ENCODE measurements at places on chromosomes 12 and 14.

DNA sequence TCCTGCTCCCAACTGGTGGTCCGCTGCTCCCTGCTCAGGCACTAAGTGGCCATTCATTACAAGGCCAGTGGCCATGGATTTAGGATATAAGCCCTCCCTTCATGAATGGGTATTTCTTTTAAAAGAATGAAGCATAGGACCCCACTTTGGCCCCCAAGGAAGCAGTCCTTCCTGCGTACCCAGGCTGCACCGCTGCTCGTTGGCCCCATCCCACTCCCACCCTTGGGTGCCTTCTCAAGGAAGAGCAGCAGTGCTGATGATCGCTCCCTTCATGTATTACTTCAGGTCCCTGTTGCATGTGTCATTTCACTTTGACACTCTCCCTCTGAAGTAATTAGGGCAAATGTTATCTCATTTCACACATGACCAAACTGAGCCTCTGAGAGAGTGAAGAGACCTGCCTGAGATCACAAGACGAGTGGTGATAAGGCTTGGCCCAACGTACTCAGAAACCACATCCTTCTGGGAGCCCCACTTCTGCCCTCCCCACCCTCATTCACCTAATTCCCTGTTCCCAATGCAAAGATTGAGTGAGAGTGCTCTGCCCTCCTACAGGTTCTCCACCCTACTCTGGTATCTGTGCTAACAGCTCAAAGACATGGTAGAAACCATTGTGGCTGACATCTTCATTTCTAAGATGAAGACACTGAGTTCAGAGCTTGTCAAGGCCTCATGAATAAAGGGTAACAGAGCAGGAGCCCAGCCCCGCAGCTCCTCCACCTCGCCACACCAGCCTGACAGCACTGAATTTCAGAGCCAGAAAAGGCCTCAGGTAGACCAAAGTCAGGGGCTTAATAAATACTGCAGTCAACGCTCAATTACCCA, 10.3 kb upstream of the KRT2 start:
- DNase-seq: no peak

DNA sequence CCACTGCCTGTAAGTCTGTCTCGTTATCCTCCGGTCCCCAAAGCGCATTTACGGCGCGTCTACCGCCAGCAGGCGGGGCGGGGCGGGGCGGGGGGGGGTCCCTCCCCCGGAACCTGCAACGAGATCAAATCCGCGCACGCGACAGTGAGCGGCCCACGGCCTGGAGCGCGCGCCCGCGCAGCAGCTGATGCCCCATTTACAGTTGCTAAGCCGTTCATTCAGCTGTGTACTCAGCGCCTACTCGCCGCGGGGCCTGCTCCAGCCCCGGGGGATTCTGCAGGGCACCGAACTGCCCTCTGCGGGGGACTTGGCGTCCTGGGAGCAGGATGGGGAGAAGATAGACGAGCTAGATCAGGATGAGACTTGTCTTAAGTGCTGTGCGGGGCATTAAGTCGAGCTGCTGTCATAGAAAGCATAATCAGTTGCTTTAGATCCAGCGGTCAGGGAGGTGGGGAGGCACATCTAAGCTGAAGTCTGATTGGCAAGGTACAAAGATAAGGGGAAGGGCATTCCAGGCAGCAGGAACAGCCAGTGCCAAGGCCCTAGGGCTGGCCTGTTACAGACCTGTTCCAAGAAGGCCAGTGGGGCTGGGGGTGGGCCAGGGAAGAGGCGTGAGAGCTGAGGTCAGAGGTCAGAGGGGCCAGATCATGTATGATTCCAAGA, 1.4 kb upstream of the CCDC85C start:
- no peak for DNase-seq

DNA sequence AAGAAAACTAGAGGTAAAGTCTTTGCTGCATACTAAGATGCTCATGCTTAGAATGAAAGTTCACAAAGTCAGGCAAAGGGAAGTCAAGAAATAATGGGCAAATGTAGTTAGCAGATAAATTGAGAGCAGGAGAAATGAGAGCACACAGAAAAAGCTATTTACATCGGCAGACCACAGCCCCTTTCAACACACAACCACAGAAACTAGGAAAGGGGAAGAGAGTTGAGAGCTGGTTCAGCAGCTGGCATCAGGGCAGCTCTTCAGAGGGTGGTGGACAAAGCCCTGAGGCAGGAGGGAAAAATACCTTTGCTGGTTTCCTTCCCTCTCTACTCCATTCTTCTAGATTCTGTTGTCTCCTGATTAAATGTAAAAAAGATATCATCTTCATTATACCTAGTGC, 95.4 kb upstream of the ANO4 start:
- no peak for DNase-seq

GRCh38 chr14:68607867-68608573, 184.8 kb downstream of the ZFP36L1 start:
- DNase-seq: no peak

- no peak for DNase-seq
These were observed 308.1 kb downstream of the RPAP3 start for GRCh38 chr12:47397664-47398281.

DNA sequence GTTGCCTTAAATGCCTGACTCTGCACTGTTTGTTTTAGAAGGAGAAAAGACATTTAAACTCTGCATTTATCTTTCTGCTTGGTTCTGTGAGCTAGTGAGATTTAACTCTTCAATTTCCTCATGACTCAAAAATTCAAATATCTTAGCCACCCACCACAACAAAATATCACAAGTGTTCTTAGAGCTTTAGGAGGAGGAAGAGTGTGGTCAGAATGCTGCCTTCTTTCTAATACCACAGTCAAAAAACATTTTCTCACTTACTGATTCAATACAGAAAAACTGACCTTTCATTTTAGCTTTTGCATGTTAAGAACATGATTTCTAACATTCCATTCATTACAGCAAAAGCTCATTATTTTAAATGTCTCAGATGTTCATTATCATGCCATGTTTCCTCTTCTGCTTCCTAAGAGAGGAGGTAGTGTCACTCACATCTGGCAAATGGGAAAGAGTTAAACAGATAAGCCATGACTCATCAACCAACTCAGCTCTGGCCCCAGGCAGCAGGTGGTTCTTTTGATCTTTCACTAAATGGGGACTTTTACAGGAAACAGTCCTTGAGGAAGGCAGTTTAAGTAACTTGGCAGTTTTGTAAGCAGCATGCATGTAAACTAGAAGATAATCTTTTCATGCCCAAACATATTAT, 56.4 kb upstream of the RNU6-8 start:
- DNase-seq: no peak

GRCh38 chr12:115305867-115306266, 621.9 kb upstream of the TBX3 start:
- DNase-seq: no peak

DNA sequence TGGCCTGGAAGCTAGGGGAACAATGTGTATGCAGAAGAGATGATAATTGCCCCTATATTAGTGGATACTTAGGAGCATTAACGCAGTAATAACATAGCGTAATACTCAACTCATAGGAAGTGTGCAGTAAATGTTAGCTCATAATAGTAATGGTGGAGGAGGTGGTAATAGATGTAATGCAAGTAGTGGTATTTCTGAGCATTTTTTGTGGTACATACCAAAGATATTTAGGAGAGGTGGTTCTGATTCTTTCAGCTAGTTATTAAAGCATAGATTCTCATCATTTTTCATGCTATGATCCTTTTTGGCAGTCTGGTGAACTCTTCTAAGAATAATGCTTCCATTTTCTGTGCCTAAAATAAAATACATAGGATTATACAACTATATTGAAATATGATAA, 233.1 kb downstream of the PTPRO start:
- DNase-seq: no peak

DNA sequence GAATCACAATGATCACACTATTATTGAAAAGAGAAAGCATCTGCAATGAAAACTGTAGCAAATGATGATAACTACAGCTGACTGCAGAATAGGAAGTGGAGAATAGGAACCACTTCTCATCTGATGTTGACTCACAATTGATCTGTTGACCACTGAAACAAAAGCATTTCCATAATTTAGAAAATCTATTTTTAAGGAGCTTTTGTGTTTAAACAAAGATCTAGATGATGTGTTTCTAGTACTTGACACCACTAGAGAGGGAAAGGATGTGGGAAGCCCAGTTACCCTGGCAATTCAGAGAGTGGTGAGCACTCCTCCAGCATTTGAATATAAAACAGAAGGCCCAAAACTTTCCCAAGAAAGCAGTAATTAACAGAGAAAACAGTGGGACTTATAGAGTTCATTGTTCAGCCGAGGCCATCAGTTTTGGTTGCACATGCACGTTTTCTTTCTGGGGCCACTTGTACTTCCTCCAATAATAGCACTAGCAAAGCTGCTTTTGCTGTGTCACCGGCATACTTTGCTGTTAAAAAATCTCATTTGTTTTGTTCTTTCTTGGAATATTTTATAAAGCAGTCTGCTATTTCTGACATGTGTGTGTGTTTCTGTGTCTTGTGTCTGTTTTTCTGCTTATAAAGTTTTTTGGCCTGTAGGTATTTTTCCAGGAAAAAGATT, 76.1 kb upstream of the HECTD1 start:
- DNase-seq: peak; percentile 63

DNA sequence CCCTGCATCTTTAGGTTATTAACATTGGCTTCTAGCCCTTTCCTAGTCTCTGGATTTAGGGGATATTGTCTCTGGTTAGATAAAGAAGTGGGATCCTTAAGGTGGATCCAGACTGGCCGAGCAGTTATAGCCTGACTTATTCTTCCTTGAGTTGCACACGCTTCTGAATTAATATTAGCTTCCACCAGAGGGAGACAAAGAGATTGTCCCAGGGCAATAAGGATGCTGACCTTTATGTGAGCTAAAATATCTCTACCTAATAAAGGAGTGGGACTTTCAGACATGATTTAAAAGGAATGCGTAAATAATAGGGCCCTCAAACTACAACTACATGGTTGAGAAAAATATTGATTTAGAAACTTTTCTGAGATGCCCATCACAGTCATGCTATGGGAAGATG, 139.7 kb downstream of the SLCO1B3 start:
- no peak for DNase-seq

DNA sequence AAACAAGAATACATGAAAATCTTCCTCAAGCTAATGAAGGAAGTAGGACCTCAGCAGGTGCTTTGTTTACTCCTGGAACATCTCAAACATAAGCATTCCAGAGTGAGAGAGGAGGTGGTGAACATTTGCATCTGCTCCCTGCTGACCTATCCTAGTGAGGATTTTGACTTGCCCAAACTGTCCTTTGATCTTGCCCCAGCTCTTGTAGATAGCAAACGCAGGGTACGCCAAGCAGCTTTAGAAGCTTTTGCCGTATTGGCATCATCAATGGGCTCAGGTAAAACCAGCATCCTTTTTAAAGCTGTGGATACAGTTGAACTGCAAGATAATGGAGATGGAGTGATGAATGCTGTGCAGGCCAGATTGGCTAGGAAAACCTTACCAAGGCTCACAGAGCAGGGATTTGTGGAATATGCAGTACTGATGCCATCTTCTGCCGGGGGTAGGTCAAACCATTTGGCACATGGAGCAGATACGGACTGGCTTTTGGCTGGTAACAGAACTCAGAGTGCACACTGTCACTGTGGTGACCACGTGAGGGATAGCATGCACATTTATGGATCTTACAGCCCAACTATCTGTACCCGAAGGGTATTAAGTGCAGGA, 1.9 kb downstream of the TOGARAM1 start:
- no peak for DNase-seq

- no peak for DNase-seq
These were observed 103.4 kb upstream of the PKP2 start for GRCh38 chr12:33000016-33000415.

DNA sequence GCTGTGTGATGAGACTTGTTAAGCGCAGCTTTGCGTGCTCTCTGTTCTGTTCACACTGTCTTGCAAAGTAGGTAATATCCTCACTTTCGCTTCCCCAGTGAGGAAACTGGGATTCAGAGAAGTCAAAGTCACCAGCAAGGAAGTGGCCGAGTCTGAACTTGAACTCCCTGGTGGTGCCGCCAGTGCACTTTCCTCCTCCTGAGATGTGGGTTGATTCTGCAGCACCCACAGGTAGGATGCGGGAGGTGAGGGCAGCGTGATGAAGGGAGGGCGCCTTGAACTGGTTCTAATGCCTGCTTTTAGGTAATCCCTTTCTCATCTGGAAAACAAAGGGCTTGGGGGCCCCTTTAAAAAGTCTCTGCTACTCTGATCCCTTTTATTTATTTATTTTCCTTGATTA, 54.9 kb upstream of the IGF1 start:
- DNase-seq: no peak

GRCh38 chr12:94100211-94100627, 48.2 kb upstream of the PLXNC1 start:
- DNase-seq: peak; percentile 73

DNA sequence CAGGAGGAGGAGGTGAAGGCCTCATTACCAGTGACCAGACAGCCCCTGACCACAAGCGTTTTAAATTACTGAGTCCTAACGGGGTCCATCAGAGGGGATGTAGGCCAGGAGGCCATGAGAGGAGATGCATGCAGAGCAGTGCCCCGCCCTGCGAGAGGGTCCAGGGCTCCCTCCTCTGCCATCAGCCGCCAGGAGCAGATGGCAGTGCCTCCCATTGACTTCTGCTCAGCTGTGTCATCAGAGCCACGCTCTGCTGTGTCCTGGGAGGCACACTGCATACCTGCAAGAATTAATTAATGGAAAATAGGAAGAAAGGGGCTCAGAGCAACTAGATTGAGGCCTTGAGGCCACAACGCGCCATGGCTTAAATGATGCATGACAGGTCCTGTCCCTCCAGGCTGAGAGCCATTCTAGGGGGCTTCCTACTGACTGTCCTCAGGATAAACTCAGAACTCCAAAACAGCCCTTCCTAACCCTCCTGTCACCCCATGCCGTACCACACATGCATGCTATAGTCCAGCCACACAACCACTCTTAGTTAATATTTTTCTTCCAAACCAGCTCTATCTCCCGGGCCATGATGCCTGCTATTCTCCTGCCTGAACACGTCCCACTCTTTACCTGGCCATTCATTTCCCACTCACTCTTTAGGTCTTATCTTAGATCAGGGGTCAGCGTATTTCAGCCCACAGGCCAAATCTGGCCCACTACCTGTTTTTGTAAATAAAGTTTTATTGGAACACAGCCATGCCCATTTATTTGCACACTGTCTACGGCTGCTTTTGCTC, 235.8 kb downstream of the KSR2 start:
- no peak for DNase-seq

DNA sequence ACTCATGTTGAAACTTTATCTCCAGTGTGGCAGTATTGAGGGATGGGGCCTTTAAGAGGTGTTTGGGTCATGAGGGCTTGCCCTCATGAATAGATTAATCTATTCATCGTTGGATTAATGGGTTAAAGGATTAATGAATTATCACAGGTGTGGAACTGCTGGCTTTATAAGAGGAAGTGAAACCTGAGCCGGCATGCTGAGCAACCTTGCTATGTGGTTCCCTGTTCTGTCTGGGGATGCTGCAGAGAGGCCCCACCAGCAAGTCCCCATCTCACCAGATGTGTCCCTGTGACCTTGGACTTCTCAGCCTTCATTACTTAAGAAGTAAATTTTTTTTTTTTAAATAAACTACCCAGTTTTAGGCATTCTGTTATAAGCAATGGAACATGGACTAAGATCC, 109.6 kb downstream of the DYRK2 start:
- DNase-seq: no peak

- no peak for DNase-seq
These were observed 264.6 kb downstream of the NELL2 start for GRCh38 chr12:44611538-44611937.

All from kidney capillary endothelial cell (primary cell).